ENCODE measurements at places on chromosomes 11 and 22. TPM values are rescaled to one million over a fixed set of nuclear protein-coding genes. Genes with fewer than 3 reads are reported as not detected.

Gene OR8B8
- total RNA-seq = not detected

GRCh38 chr11:1933416-1934334, 13.5 kb upstream of the MRPL23 start:
- DNase-seq = peak; percentile 33

DNA sequence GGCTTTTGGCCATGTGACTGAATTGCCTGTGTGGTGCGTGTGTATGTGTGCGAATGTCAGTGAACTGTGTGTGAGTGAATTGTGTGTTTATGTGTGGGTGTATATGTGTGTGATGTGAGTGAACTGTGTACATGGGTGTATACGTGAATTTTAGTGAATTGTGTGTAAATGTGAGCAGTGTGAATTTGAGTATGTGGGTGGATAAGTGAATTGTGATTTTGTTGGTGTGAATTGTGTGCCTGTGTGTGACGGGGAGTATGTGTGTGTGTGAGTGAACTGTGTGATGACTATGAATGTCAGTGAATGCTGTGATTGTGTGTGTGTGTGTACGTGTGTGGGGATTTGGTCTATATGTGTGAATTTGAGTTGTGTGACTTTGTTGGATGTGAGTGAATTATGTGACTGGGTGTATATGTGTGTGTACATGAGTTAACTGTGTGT, 3.5 kb downstream of the DDTL start:
- no peak for DNase-seq

Gene C11orf87
- total RNA-seq = not detected

DNA sequence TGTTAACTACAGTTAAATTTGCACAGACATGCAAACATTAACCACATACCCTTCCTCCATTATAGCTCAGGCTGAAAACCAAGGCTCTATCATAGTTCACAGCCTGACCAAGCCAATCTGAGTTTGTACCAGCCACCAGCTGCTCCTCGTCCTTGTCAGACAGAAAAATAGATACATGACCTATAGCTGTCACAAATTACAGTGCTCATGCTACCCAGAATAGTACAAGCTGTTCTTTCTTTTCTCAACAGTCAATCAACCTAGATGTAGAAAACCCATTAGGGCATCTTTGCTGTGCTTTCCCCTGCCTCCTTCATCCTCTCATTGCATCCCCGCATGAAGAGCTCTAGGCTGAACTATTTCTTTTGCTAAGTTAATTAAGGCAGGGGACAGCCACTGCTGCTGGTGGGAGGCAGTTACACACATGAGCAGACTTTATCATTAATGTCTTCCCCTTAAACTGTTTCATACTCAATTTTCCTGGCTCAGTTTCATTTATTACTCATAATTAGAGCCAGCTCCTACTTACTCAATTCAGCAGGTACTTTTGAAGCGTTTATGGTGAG, 148.3 kb downstream of the TRPC6 start:
- no peak for DNase-seq

- DNase-seq = peak; percentile 95
These were observed 1.4 kb downstream of the PNPLA2 start for GRCh38 chr11:819943-820649.

GRCh38 chr11:20157728-20158127, 2.5 kb downstream of the DBX1 start:
- DNase-seq = no peak

GRCh38 chr11:69674267-69674885, 777 bp downstream of the LTO1 start:
- DNase-seq = peak; percentile 73

- DNase-seq = no peak
These were observed 27.1 kb downstream of the CTNND1 start for GRCh38 chr11:57788703-57789088.

All from right cardiac atrium (tissue), 5 donors.